Esophagus squamous epithelium (tissue), 5 donors: ENCODE measurements at places on chromosomes 1 and 21.

- H3K4me3 ChIP-seq = no peak overlapping the region
- H3K4me1 ChIP-seq = peaks cover 3% of the 10 kb centered on the region
- H3K27me3 ChIP-seq = no peaks in the 10 kb centered on the region
- no peak overlapping the region for H3K27ac ChIP-seq
These were observed 19.7 kb upstream of the TMEM52 start for GRCh38 chr1:1938613-1939295.

- DNase-seq = no peak
- peaks cover 18% of the 10 kb centered on the region for H3K4me1 ChIP-seq
- H3K27me3 ChIP-seq = no peaks in the 10 kb centered on the region
- no peak overlapping the region for H3K4me3 ChIP-seq
- H3K36me3 ChIP-seq = no peaks in the 10 kb centered on the region
These were observed 21.9 kb downstream of the DUSP10 start for GRCh38 chr1:221719987-221720386.

GRCh38 chr1:226004396-226004795 is 5.3 kb upstream of the SDE2 start:
- H3K36me3 ChIP-seq = no peaks in the 10 kb centered on the region
- no peaks in the 10 kb centered on the region for H3K27me3 ChIP-seq
- no peak for DNase-seq
- no peak overlapping the region for H3K4me3 ChIP-seq
- H3K27ac ChIP-seq = no peak overlapping the region

- H3K27me3 ChIP-seq = no peaks in the 10 kb centered on the region
- H3K36me3 ChIP-seq = no peaks in the 10 kb centered on the region
- no peak overlapping the region for H3K4me3 ChIP-seq
- H3K4me1 ChIP-seq = peaks cover 30% of the 10 kb centered on the region
- DNase-seq = no peak
- H3K27ac ChIP-seq = no peak overlapping the region
These were observed 56.7 kb downstream of the PKN2 start for GRCh38 chr1:88740784-88741183.

DNA sequence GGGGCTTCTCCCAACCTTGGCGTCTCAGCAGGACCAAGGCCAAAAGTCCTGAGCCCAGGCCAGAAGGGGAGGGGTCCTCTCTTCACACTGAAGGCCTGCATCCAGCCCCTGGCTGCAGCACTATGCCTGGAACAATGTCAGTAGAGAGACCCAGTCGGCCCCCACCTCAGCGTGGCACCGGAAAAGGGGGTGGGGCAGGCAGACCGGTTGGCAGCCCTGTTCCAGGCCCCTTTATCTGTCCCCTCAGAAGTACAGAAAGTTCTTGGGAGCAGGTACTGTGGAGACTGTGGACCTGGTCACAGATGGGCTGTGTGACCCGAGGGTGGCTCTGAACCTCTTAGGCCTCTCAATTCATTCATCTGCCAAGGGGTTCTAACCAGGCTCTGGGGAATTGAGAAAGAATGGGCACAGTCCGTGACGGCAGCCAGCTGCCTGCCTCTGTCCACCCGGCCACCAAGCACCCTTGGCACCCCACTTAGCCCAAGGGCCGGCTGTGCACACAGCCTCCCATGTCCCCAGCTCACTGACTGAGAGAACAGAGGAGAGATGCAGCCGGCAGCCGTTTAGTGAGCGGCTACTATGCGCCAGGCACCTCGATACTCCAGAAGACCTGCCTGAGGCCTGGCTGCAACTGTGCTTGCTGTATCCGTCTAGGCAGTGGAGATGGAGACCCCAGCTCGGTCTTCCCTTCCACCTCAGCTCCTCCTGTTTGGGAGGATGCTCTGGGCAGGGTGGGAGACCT is 23.9 kb downstream of the RUNX3 start:
- no peak for DNase-seq
- peaks cover 3% of the 10 kb centered on the region for H3K36me3 ChIP-seq
- no peak overlapping the region for H3K27ac ChIP-seq
- no peak overlapping the region for H3K4me3 ChIP-seq
- no peaks in the 10 kb centered on the region for H3K27me3 ChIP-seq
- H3K4me1 ChIP-seq = no peaks in the 10 kb centered on the region

- peak within 1 kb of the TSS; percentile 16 for H3K4me3 ChIP-seq
- no peak for DNase-seq
These were observed at the start of gene FMOD for GRCh38 chr1:203351037-203351625. Gene FMOD (minus strand): TSS chr1:203351122. CDS start chr1:203348270, 2,852 bp downstream.

GRCh38 chr1:187157115-187157514 is 328.4 kb downstream of the PLA2G4A start:
- no peaks in the 10 kb centered on the region for H3K36me3 ChIP-seq
- H3K27me3 ChIP-seq = no peaks in the 10 kb centered on the region
- H3K4me3 ChIP-seq = no peak overlapping the region
- no peaks in the 10 kb centered on the region for H3K4me1 ChIP-seq

- H3K4me1 ChIP-seq = peaks cover 11% of the 10 kb centered on the region
- peaks cover 37% of the 10 kb centered on the region for H3K36me3 ChIP-seq
- no peak for DNase-seq
- H3K4me3 ChIP-seq = peak overlapping the region; percentile 95
- no peaks in the 10 kb centered on the region for H3K27me3 ChIP-seq
These were observed 471 bp downstream of the POLR3C start for GRCh38 chr1:145824499-145824842.

GRCh38 chr21:37939838-37940237 is 23.6 kb upstream of the KCNJ6 start:
- no peaks in the 10 kb centered on the region for H3K27me3 ChIP-seq
- no peaks in the 10 kb centered on the region for H3K36me3 ChIP-seq
- no peak overlapping the region for H3K4me3 ChIP-seq
- no peak for DNase-seq

- DNase-seq = no peak
- peaks cover 5% of the 10 kb centered on the region for H3K4me1 ChIP-seq
- H3K4me3 ChIP-seq = no peak overlapping the region
- H3K36me3 ChIP-seq = no peaks in the 10 kb centered on the region
- H3K27ac ChIP-seq = peak overlapping the region; percentile 88
These were observed 41.5 kb downstream of the UBE4B start for GRCh38 chr1:10074059-10074851.

GRCh38 chr1:152252157-152252556 is 28.2 kb upstream of the HRNR start:
- no peaks in the 10 kb centered on the region for H3K36me3 ChIP-seq
- H3K27me3 ChIP-seq = no peaks in the 10 kb centered on the region
- H3K4me3 ChIP-seq = no peak overlapping the region
- peaks cover 39% of the 10 kb centered on the region for H3K4me1 ChIP-seq
- DNase-seq = no peak

- no peaks in the 10 kb centered on the region for H3K27me3 ChIP-seq
- H3K27ac ChIP-seq = peak overlapping the region; percentile 61
- H3K4me3 ChIP-seq = no peak overlapping the region
- H3K36me3 ChIP-seq = no peaks in the 10 kb centered on the region
- H3K4me1 ChIP-seq = peaks cover 5% of the 10 kb centered on the region
These were observed 300.7 kb downstream of the SIPA1L2 start for GRCh38 chr1:232329103-232329813.

GRCh38 chr1:183891158-183891856 is 86.4 kb downstream of the RGL1 start:
- H3K27ac ChIP-seq = no peak overlapping the region
- no peaks in the 10 kb centered on the region for H3K4me1 ChIP-seq
- no peak overlapping the region for H3K4me3 ChIP-seq
- H3K36me3 ChIP-seq = peaks cover 43% of the 10 kb centered on the region
- DNase-seq = no peak

DNA sequence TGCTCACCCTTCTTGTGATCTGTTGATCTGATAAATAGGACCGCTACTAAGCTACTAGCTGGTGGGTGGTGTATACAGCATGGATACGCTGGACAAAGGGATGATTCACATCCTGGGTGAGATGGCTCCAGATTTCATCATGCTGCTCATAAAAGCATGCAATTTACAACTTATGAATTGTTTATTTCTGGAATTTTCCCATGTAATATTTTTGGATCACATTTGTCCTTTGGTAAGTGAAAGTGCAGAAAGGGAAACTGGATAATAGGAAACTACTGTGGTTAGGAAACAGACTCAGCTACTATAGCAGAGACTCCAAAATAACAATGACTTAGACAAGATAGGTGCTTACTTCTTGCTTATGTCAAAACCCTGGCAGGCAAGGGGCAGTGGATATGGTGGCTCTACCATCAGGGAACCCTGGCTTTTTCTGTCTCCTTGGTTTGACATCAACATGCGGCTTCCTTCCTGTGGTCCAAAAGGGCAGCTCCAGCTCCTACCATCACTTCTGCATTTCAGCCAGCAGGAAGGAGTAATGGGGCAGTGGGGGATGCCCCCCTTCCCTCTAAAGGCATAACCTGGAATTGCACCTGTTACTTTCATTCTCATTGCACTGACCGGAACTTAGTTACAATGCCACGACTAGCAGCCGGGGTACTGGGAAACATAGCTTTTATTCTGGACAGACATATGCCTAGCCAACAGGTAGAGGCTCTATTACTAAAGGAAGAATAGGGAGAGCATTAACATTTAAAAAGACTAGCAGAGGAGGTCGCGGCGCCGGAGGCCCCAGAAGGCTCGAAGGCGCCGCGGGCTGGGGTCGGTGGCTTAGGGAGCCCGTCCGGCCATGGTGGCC is 13.8 kb upstream of the AK2 start:
- DNase-seq = no peak
- H3K4me1 ChIP-seq = peaks cover 13% of the 10 kb centered on the region
- no peaks in the 10 kb centered on the region for H3K27me3 ChIP-seq
- H3K36me3 ChIP-seq = no peaks in the 10 kb centered on the region
- H3K4me3 ChIP-seq = no peak overlapping the region

DNA sequence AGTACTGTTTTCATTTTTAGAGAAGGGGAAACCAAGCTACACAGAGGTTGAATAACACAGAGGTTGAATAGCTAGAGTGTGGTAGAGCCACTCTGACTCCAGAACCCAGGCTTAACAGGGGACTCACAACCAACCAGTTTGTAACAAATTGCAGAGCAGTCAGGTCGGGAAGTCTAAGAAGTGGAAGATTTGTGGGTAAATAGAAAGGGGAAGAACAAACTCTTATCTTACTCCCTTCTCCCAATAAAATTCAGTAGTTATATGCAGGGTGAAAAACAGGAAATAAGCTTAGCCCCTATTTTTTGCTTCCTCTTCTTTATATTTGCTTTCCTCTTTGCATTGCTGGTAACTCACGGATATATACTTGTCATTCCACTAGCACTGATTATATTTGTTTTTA is 23.2 kb downstream of the CDC42 start:
- peaks cover 61% of the 10 kb centered on the region for H3K36me3 ChIP-seq
- no peaks in the 10 kb centered on the region for H3K27me3 ChIP-seq
- no peak overlapping the region for H3K4me3 ChIP-seq
- H3K4me1 ChIP-seq = peaks cover 34% of the 10 kb centered on the region

GRCh38 chr21:31413698-31414097 is 69.6 kb upstream of the TIAM1 start:
- H3K36me3 ChIP-seq = no peaks in the 10 kb centered on the region
- no peak for DNase-seq
- no peak overlapping the region for H3K27ac ChIP-seq
- no peaks in the 10 kb centered on the region for H3K4me1 ChIP-seq

GRCh38 chr1:30981172-30981571 is 72.6 kb upstream of the SDC3 start:
- peaks cover 10% of the 10 kb centered on the region for H3K4me1 ChIP-seq
- peaks cover 61% of the 10 kb centered on the region for H3K36me3 ChIP-seq
- no peaks in the 10 kb centered on the region for H3K27me3 ChIP-seq

DNA sequence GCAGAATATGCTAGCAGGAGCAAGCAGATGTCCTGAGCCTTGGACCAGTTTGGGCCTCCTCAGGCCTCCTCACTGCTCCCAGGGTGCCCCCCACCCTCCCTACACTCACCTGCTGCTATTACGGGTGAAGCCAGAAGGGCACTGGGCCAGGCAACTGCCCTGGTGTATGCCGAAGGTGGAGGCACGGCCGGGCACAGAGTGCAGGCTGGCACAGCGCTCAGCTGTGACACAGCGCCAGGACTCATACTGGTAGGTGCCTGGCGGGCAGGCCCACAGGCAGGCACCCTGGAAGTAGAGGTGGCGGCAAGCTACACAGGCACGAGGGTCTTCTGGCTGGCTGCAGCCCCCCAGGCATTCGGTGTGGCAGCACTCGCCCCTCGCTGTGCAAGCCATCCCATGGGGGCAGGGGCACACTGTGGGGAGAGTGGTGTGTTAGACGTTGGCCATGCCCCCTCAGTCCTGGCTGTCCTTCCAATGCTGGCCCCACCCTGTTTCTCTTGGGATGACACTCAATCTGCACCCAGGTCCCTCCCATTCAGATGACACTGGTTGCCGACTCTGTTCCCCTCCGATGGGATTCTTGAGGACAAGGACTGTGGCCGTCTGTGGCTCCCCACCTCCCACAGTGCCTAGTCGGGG is 7.0 kb downstream of the INSRR start:
- peaks cover 3% of the 10 kb centered on the region for H3K27me3 ChIP-seq
- H3K36me3 ChIP-seq = no peaks in the 10 kb centered on the region
- H3K27ac ChIP-seq = no peak overlapping the region
- no peak overlapping the region for H3K4me3 ChIP-seq
- no peak for DNase-seq

DNA sequence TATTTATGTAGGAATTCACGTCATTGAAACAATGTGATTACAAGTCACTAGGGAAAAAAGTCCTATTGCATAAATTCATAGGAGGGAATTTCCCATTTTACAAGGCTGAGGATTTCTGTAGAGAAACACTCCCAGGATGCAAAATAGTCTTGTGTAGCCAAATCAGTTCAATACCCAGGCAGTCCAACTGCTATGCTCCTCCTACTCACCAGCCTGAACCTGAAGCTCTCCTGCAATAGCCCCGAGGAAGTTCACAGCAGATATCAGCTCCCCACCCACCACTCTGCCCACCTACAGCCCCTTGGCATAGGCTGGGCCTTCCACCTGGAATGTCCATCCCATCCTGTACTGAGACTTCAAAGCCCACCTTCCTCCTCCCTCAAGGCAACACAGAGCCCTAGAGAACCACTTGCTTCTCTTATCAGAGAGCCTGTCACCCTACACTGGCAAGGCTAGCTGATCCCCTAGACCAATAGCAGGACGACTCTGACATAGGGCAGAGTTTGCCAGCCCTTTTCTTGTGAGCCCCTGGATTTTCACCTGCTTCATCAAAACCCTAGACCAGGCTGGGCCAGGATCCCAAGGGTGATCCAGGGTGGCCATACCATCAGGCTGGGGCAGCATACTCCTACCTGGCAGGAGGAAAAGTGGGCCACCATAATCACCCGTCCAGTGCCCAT is 1.5 kb downstream of the LSS start:
- DNase-seq = no peak
- peaks cover 28% of the 10 kb centered on the region for H3K4me1 ChIP-seq
- H3K4me3 ChIP-seq = peak overlapping the region; percentile 78
- no peaks in the 10 kb centered on the region for H3K27me3 ChIP-seq
- peaks cover 5% of the 10 kb centered on the region for H3K36me3 ChIP-seq
- H3K27ac ChIP-seq = peak overlapping the region; percentile 91

DNA sequence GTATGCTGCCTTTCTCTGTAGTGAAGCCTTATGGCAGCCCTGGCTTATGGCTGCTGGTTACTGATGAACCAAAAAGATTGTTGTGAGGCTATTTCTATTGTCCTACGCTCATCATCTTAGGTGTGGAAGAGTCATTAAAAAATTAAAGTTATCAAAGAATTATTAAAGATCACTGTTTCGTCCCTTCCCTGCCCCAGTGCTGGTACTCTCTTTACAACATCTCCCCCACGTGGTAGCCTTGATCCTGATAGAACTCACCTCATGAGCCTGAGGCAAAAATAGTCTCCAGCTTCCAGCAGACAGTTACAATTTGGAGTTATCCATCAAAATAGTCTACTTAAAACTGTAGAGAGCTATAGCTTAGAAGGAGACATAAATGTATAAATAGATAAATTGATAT is 201.5 kb downstream of the S1PR1 start:
- no peak overlapping the region for H3K4me3 ChIP-seq
- H3K36me3 ChIP-seq = no peaks in the 10 kb centered on the region
- DNase-seq = no peak
- H3K27me3 ChIP-seq = no peaks in the 10 kb centered on the region
- no peak overlapping the region for H3K27ac ChIP-seq
- no peaks in the 10 kb centered on the region for H3K4me1 ChIP-seq
